Placental pericyte (primary cell): ENCODE measurements at places on chromosomes 16 and 17. TPM values are rescaled to one million over a fixed set of nuclear protein-coding genes. Genes with fewer than 3 reads are reported as not detected.

The TPSB2 gene
- total RNA-seq, result not detected in 2 replicates

The CDH16 gene
- total RNA-seq, result not detected in 2 replicates

The TNFRSF13B gene
- not detected in 2 replicates for total RNA-seq

The CCL4L2 gene
- total RNA-seq, result not detected in 2 replicates

The CSH1 gene
- total RNA-seq, result not detected in 2 replicates

The C17orf100 gene
- 1.1 TPM in 1 of 2 replicates, not detected in the other for total RNA-seq

The NPIPA8 gene
- total RNA-seq, result not detected in 2 replicates

The EVPLL gene
- total RNA-seq, result not detected in 2 replicates

The TRIM37 gene
- 53.4 and 58.0 TPM in 2 replicates for total RNA-seq

The ALOX15 gene
- total RNA-seq, result 0.44 TPM in 1 of 2 replicates, not detected in the other

The GRAP gene
- total RNA-seq, result under 0.01 TPM in 1 of 2 replicates, not detected in the other

The BRICD5 gene
- total RNA-seq, result 1.5 and 1.9 TPM in 2 replicates

The CDH5 gene
- 0.57 TPM in 1 of 2 replicates, not detected in the other for total RNA-seq

The KCNH6 gene
- total RNA-seq, result 0.14 TPM in 1 of 2 replicates, not detected in the other

The CD300E gene
- total RNA-seq, result not detected in 2 replicates

The CCL3 gene
- not detected in 2 replicates for total RNA-seq

The CHST5 gene
- under 0.01 TPM in 2 replicates for total RNA-seq

The VKORC1 gene
- total RNA-seq, result 69.2 and 82.9 TPM in 2 replicates

The COG4 gene
- total RNA-seq, result 42.9 and 72.0 TPM in 2 replicates

The AMZ2 gene
- 51.6 and 71.6 TPM in 2 replicates for total RNA-seq

The GGNBP2 gene
- total RNA-seq, result 67.6 and 72.2 TPM in 2 replicates

The TMEM238L gene
- total RNA-seq, result not detected in 2 replicates
